ENCODE measurements at places on chromosomes 16 and 17. TPM values are rescaled to one million over a fixed set of nuclear protein-coding genes. Genes with fewer than 3 reads are reported as not detected.

Gene PLA2G15
- 35.1 TPM for total RNA-seq

- DNase-seq: peak; percentile 44
Observed at GRCh38 chr17:72588961-72589360, 468.1 kb downstream of the SOX9 start.

Gene TNS4
- 0.14 TPM for total RNA-seq

Gene OSGIN1
- 10.6 TPM for total RNA-seq

GRCh38 chr16:83113317-83113716, 486.5 kb downstream of the CDH13 start:
- DNase-seq: no peak

- DNase-seq: no peak
Observed at GRCh38 chr16:75477680-75478473, 13.4 kb upstream of the TMEM170A start.

Gene TM4SF5
- not detected for total RNA-seq

DNA sequence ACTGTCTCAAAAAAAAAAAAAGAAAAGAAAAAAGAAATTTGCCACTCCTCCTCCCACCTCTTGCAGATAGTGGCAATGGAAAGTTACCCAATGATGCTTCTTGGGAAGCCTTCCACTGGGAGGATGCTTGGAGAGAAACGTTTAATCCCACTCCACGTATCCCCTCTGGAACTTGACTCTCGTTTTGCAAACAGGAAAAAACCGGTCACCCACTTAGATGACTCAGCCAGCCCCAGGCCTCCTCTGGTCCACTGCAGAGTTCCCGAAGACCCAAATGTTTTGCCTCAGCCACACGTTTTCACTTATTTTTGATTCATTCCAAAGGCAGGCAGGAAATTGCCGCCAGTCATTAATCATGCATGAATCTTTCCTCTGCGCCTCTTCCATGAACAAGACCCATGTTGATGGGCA, 9.3 kb upstream of the TNFRSF17 start:
- DNase-seq: peak; percentile 92

GRCh38 chr17:74417178-74418045, 14.5 kb upstream of the GPRC5C start:
- DNase-seq: peak; percentile 82

Gene MARVELD3
- not detected for total RNA-seq

DNA sequence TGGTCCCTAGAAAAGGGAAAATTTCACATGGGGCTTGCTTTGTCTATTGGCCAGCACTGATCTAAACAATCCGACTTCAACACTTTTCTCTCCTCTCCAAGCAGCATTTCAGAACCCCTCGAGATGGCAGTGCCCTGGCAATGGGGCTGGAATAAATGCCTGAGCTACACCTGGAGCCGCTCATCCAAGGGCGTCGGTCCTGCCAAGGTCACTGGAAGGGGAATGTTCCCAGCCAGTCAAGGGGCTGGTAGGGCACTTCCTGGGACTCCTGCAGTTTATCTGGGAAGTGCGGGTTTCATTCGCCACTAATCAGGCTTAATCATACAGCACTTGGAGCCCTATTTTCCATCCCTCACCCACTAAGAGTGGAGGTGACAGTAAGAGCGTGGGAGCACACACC, 17.1 kb downstream of the MEAK7 start:
- DNase-seq: no peak

DNA sequence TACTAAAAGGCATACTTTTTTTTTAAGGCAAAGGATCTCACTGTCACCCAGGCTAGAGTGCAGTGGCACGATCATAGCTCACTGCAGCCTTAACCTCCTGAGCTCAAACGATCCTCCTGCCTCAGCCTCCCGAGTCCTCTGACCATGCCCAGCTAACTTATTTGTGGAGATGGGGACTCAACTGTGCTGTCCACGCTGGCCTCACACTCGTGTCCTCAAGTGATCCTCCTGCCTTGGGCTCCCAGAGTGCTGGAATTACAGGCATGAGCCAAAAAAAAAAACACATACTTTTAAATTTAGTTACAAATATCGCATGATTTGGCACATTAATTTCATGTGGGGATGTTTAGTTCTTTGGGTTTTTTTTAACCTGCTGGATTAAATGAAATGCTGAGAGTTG, 207.7 kb upstream of the CHMP6 start:
- DNase-seq: no peak

- no peak for DNase-seq
Observed at GRCh38 chr16:65099607-65100006, 22.3 kb downstream of the CDH11 start.

GRCh38 chr16:14248791-14249190, 177.7 kb downstream of the MRTFB start:
- DNase-seq: no peak

Gene BOLA2B
- total RNA-seq: 246 TPM

Gene CHST4
- total RNA-seq: 0.55 TPM

DNA sequence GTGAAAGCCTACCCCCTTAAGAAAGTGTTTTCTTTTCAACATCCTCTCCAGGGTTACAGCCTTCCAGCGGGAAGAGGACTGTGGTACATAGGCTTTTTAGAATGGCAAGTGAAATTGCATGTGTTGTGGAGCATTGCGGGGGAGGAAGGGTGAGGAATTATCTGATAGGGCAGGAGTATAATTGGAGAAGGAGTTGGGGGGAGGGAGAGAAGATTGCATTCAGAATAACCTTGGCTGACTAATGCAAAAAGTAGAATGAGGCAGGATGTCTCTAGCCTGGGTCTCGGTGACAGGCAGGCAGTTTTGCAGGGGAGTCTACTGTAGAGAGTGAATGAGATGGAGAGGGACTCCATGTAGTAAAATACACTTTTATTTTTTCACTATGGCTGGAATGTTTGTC, 2.4 kb upstream of the CDH8 start:
- no peak for DNase-seq

DNA sequence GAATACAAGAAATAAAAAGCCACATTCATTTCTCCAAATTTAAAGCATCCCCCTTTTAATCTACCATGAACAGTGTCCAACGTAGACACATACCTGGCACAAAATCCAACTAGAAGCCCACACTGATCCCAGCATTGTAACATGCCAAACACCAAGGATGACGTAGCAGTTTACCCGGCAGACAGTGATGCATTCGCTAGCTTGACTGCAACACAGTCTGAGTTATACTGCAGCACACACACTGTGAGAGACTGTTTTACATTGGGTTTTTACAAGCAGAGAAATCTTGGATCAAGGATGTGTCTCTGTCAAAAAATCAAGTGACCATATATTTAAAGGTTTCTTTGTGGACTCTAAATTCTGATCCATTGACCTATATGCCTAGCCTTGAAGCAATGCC, 74.5 kb upstream of the C17orf78 start:
- DNase-seq: no peak

DNA sequence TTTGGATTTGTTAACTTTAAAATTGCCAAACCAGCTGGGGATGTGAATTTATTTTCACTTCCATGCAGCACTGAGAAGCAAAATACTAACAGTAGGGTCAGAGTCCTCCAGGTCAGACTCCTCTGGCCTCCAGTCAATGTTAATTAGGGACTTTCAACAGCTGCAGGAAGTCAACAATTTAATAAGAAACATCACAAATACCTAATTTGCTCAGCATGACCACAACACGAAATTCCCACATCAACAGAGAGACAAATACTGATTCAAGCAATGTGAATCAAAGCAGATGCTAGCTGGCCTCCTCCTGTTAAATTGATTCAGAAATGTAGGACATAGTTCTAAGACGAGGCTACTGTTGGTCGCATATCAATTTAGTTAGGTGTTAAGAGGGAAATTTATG, 111.7 kb downstream of the ABCA8 start:
- DNase-seq: no peak

DNA sequence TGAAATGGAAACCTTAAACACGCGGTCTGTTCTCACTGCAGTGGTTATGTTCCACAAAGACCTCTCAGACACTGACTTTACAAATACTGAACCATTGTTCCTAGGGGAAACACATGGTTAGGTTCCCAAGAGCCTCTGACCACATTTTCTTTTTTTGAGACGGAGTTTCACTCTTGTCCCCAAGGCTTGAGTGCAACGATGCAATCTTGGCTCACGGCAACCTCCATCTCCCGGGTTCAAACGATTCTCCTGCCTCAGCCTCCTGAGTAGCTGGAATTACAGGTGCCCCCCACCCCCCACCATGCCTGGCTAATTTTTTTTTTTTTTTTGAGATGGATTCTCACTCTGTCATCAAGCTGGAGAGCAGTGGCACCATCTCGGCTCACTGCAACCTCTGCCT, 179.7 kb downstream of the RBFOX3 start:
- no peak for DNase-seq

- no peak for DNase-seq
Observed at GRCh38 chr16:86965840-86966550, 351.2 kb downstream of the C16orf95 start.

GRCh38 chr17:21284319-21285163, at the start of gene MAP2K3:
TSS of gene MAP2K3 (plus strand) at chr17:21284711. CDS start at chr17:21284921, 210 bp downstream.
- DNase-seq: peak; percentile 97

DNA sequence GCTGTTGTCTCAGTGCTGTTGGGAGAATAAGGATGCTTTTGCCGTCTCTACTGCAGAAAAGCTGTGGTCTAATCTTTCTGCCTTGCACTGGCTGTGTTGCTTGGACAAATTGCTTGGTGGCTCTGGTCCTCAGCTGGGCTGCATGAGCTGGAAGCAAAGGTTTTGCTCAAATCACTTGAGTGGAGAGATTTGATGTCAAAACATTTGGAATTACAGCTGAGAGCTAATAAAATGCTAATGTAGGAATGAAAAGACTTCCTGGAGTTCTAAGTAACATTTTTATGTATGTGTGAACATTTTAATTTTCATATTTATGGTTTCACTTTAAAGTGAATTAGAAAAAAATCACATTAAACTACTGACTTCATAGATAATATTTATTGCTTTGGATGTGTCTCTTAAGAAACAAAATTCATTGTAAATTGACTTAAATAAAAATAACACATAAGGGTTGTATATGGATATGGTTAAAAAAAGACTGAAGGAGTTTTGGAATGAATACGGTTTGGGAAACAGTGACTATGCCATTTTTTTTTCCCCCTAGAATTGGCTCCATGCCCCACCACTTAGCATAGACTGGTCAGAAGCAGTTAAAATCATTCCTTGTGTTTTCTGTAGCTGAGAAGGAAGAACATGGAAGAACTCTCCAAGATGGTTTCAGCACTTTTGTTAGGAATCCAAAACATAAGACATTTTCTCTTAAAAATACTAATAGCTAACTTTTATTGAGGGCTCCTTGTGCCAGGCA, 39.2 kb upstream of the FAM20A start:
- no peak for DNase-seq

DNA sequence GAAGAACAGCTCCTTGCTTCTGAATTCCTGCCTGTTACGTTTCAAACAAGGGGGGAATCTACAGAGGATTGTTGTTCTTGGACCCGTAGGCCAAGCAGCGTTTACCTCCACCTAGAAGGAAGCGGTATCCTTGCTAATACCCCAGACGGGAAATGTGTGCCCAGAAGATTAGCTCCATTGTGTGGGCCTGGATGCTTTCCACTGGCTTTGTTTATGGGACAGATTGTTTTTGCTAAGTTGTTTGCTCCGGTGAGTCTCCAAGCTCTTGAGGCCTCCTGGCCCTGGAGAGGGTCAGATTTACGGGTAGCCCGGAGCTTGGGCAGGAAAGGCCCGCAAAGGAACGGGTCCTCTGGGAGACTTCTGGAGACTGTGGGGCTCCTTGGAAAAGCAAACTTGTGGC, 28.4 kb upstream of the MRTFB start:
- no peak for DNase-seq

- DNase-seq: no peak
Observed at GRCh38 chr16:48492133-48492532, 106.9 kb upstream of the SIAH1 start.

GRCh38 chr17:46191322-46192188, 1.7 kb downstream of the KANSL1 start:
- DNase-seq: no peak

GRCh38 chr16:26913851-26914250, 152.9 kb upstream of the C16orf82 start:
- no peak for DNase-seq

- peak; percentile 95 for DNase-seq
Observed at GRCh38 chr16:4846901-4847773, at the start of the genes GLYR1 and UBN1. TSS of gene GLYR1 (minus strand) at chr16:4847288. CDS start at chr16:4847265, 23 bp downstream. TSS of gene UBN1 (plus strand) at chr16:4847481. CDS start at chr16:4852918, 5,437 bp downstream.

DNA sequence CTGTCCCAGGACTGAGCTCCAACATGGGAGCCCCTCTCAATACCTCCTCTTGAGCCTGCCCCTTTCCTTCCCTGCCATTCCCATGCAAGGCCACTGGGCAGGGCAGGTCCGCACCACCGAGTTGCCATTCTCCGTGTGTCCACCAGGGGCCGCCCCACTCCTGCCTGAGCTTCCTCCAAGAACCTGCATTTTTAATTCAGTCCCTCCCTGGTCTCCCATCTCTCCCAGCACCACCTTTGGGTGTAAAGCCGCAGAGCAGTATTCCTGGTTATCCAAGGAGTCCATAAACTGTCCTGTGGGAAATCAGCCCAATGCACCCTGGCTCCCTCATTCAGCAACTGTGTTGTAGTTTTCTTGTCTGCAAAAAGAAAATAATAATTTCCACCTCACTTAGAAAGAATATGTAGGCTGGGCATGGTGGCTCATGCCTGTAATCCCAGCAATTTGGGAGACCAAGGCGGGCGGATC, 15.9 kb upstream of the ANKRD40CL start:
- peak; percentile 86 for DNase-seq

GRCh38 chr17:2776589-2777241, 19.5 kb upstream of the RAP1GAP2 start:
- no peak for DNase-seq

DNA sequence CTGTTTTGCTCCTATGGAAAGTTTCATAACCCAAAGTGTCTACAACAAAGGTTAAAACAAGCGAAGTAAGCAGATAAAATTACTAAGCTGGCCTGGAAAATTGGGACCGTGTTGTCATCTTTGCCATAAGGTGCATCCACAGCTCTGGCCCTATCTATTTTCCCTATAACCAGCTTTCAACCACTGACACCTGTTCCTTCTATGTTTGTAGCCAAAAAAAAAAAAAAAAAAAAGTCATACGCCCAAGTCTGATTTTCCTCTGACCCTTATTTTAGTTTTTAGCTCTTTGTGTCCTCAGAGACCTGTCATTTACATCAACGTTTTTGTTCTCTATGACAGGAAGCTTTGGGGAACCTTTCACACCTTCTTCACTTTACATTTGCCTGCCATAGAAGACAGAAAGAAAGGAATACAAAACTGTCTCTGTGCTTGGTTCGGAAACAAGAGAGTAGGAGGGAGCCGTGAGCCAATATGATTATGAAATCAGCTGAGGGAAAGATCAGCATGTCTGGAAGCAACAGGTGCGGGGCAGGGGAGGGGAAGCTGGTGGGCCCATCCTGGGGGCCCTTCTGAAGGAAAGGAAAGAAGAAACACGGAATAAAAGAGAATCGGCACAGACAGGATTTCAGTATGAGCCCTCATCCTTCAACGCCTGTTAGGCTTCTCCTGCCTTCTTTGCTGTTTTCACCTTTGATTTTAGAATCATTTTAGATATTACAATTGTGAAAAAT, 8.5 kb downstream of the HS3ST3A1 start:
- peak; percentile 35 for DNase-seq

GRCh38 chr16:5885521-5885920, 787.9 kb upstream of the EEF2KMT start:
- no peak for DNase-seq

DNA sequence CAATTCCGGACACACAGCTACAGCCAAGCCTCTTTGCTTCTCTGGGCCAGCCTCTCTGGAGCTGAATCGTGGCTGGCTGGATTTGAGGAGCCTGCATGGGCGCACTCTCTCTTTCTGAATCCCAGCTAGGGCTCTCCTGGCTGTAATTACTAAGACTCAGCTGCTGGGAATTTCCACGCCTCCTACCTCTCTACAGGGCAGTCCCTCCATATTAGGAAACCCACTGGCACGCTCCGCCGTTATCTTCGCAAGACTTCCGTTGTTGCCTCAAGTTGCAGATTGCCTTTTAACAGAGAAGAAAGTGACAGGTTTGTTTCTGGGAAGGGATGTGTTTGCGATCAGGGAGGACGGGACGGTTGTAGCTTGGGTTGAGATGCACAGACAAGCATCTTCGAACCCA, 188.4 kb upstream of the NLRP1 start:
- no peak for DNase-seq
